Fibroblast of skin of scalp (primary cell): ENCODE measurements at places on chromosomes 16 and 17.

DNA sequence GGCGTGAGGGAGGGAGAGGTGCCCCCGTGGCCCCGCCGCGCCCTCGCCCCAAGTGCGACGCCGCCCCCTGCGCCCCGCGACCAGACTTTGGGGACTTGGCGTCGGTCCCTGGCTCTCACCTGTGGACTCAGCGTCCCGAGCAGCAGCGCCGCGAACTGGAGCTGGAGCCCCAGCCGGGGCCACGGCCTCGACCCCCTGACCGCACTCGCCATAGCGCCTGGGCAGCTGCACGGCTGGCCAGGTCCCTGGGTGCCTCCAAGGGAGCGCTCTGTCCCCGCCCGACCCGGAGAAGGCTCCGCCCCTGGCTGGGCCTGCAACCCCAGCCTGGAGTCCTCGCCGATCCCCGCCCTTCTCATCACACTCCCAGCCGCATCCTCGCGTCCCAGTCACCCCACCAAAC is at the start of gene ERN2:
TSS of gene ERN2 (minus strand) at position 247 of the 400 bp plus-strand sequence. CDS start at position 212, 35 bp downstream.
- DNase-seq = no peak

DNA sequence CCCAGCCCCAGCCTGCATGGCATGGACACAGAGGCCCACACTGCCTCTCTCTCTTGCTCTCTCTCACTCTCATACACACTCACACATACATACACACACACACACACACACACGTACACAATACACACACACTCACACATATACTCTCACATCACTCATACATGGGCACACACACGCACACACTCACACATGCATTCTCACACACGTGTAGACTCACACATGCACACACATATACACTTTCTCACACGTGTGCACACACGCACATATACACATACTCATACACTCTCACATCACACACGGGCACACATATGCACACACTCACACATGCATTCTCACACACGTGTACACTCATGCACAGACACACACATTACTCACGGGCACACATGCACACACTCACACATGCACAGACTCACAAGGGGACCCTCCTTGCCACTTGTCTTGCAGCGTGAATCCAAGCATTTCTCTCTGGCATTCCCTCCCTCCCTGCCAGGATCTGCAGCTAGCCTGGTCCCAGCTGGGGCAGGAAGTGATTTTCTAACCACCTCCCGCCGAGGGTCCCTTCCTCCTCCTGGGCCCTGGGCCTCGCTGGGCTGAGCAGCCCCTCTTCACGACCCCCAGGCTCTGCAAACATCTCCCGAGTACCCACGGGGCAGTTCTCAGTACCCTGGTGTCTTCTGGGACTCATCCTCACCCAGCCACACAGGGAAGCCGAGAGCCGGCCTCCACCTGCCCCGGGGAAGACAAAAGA is 37.5 kb downstream of the IL21R start:
- DNase-seq = no peak

GRCh38 chr16:61296814-61297213 is 739.4 kb downstream of the CDH8 start:
- no peak for DNase-seq

GRCh38 chr16:15856182-15856581 is 646 bp downstream of the MYH11 start:
- no peak for DNase-seq

DNA sequence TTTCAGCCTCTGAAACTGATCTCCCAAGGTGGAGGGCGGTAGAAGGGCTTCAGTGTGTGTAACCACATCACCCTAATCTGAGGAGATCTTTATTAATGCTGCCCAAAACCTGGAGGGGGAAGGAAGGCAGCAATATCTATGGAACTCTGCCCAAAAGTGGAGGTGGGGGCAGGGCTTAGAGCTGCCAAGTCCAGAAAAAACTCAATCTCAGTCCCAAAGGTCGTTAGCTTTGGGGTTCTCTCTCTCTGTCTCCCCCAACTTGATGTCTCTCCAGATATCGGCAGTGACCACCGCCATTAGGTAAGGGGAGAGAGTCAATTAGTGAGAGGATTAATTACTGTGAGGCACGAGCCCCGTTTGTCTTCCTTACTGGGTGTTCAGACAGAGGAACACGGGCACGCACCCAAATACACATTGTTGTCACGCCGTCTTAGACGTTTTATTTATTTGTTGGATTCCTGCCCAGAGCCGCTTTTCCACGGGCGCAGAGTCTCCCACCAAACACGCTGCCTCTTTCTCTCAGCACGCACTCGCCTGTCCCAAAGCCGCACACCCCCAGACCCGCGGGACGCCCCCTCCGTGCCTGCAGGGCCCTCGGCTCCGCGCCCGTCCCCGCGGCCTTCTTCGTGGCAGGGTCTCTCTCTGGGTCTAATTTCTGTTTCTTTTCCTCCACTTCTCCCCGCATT is 5.4 kb upstream of the LHX1 start:
- no peak for DNase-seq

- no peak for DNase-seq
These were observed 5.0 kb upstream of the HSD17B1 start for GRCh38 chr17:42547698-42548069.

GRCh38 chr17:3838206-3838605 is 7.8 kb downstream of the NCBP3 start:
- DNase-seq = no peak

DNA sequence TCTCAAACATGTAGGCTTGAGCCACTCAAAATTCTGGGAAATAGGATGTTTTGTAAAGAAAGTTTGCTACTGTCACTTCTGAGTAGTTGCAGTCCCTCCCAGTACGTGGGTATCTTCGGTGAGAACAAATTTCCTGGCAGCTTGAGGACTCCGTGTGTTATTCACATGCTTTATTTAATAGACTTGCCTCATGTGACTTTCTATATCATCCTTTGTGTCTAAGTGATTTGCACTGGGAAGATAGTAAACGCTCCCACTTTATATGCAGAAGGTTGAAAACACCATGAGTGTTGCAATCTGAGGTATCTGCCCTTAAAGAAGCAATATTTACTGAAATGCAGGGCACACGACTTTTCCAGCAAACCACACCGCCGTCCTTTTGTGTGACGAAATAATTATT is 643.7 kb downstream of the MAF start:
- no peak for DNase-seq

GRCh38 chr16:48562475-48562874 is 47.5 kb downstream of the N4BP1 start:
- DNase-seq = no peak

DNA sequence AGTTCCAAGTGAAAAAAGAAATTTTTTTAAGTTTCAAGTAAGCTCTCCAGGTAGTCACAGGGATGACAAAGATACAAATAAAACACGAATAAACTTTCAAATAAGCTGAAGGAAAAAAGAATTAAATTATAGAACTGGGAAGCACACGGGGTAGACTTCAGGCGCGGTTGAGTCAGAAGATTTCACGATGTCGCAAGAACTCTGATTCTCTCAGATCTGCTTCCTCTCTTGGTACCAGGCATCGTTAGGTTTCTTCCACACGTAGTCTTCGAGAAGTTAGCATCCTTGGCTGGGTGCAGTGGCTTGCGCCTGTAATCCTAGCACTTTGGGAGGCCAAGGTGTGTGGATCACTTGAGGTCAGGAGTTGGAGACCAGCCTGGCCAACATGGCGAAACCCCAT is 784.1 kb upstream of the RBFOX1 start:
- DNase-seq = no peak

GRCh38 chr17:7650509-7651096 is at the start of gene ATP1B2:
Gene ATP1B2 (plus strand): TSS chr17:7650926. CDS start chr17:7651519, 593 bp downstream.
- no peak for DNase-seq

DNA sequence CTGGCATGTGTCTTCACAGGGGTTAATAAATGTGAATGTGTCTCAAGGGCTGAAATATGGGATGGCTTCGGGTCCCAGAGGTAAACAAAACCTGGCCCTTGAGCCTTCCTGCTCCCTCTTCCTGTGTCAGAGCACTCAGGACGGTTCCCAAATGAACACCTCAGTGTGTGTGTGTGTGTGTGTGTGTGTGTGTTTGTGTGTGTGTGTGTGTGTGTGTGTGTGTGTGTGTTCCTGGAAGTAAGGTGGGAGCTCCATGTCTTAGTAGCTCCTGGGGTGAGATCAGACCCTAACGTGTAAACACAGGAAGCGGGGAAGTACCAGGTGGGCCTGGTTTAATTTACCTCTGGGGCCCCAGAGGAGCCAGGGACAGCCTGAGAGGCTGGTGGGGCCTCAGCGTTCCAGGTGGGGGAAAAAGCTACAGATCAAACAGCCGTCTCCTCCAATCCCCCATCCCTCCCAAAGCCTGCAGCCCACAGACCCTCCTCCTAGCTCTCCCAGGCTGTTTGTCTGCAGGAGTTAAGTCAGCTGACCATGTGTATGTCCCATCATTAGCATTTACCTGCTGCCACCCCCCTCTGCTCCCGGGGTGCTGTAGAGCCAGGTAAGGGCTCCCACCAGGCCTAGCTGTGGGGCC is 6.1 kb downstream of the KIF19 start:
- no peak for DNase-seq

DNA sequence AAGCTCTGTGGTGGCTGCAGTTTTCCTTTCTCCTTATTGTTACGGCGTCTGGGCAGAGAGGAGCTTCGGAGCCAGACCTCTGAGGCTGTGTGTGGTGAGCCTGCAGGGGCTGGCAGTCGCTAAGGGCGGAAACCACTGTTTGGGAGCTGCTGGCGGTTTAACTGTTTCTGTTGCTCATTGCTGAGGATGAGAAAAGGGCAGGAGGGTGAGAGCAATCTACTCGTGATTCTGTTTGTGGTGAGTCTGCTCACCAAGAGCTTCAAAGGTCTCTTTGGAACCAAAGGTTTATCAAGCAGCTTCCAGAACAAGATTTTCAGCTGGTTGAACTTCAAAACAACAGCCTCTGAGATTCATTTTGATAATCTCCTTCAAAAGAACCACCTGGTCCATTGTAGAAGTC is 143.9 kb downstream of the ANKFN1 start:
- DNase-seq = peak; percentile 44

DNA sequence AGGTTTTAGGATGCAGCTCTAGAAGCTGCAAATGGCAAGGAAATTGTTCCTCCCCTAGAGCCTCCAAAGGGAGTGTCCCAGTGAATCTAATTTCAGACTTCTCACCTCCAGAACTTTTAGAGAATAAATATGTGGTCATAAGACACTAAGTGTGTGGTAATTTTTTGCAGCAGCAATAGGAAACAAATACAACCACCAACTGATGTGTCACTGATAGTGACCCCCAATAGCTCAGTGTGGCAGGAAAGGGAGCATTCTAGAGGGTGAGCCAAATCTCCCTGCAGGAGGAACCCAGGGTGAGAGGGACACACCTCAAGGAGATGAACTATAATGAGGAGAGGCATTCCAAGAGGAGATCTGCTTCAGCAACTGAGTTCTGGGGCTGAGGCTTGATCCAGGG is 4.1 kb downstream of the CCL4L2 start:
- DNase-seq = no peak

- DNase-seq = peak; percentile 43
These were observed 961 bp downstream of the FGF11 start for GRCh38 chr17:7440113-7440833.

- no peak for DNase-seq
These were observed 74.7 kb upstream of the SDK2 start for GRCh38 chr17:73718912-73719311.

- no peak for DNase-seq
These were observed 271.2 kb upstream of the RPL38 start for GRCh38 chr17:73932216-73932749.

DNA sequence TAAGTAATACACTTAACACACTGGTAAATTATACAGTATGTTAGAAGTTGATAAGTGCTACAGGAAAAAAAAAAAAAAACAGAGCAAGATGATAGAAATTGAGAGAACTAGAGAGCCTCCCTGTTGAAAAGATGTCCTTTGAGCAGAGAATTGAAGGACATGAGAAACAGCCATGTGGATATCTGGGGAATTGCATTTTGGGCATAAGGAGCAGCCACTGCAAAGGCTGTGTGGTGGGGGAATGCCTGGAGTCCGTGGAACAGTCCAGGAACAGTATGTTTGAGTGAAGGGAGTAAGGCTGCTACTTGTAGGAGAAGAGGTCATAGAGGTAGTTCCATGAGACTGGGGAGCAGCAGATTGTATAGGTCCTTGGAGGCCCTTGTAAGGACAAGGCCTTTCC is 178.4 kb downstream of the FTO start:
- no peak for DNase-seq

- no peak for DNase-seq
These were observed 6.9 kb downstream of the CHD9 start for GRCh38 chr16:53061701-53062159.

GRCh38 chr16:24700549-24701392 is 28.7 kb upstream of the TNRC6A start:
- peak; percentile 99 for DNase-seq

DNA sequence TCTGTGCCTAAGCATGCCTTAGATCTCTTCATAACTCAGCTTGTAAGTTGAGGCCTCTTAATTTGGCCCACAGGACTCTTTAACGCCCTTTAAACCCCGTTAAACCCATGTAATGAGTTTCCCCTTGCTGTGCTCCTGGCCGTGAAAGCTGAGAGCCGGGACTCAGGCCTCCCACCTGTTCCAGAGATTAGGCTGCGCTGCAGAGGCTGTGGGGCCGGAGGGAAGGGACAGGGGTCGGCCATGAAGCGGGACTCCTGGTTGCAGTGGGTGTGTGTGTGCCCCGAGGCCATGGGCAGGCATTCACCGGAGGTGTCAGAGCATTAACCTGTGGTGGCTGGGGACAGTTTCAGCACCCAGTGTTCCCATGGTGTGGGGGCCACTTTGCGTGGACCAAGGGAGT is 150.8 kb upstream of the IRX3 start:
- no peak for DNase-seq

GRCh38 chr17:81424151-81425017 is 29.1 kb downstream of the BAHCC1 start:
- DNase-seq = no peak

GRCh38 chr16:74574146-74574545 is 32.8 kb downstream of the GLG1 start:
- no peak for DNase-seq

DNA sequence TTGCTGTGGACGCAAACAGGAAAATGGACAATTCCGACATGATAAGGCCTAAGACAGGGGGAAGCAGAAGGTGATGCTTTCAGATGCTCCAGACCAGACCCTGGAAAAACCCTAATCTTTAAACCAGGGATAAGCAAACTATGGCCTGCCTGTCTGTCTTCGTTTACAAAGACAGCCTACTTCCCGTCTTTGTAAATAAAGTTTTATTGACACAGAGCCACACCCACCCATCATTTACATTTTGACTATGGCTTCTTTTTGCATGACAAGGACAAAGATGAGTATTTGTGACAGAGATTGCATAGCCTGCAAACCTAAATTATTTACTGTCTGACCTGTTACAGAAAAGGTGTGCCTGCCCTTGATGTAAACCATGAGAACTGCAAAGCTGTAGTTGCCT is 177.9 kb downstream of the WSCD1 start:
- no peak for DNase-seq

- DNase-seq = no peak
These were observed 106.2 kb downstream of the GRIN2A start for GRCh38 chr16:10076037-10076436.

GRCh38 chr16:4481963-4482362 is 5.8 kb downstream of the HMOX2 start:
- DNase-seq = no peak

GRCh38 chr17:82684228-82684841 is 14.2 kb downstream of the RAB40B start:
- DNase-seq = no peak
